ENCODE measurements at places on chromosomes 7 and 10.

DNA sequence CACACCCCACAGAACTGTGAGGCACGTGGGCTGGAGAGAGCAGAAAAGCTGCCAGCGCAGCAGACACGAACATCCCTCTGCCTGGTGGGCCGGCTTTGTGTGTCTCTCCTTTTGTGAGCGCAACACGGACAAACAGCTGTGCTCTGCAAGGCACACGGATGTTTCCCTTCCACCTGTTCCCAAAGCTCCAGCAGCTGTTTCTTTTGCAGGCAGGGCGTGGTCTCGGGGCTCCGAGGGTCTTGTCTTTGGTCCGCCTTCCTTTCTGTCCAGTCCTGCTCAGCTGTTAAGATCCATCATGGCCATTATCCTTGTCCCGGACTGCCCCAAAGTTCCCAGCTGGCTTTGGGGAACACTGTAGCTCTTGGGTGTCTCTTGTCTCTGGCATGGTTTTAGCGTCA, 32.7 kb upstream of the SH2B2 start:
- no peak for DNase-seq

DNA sequence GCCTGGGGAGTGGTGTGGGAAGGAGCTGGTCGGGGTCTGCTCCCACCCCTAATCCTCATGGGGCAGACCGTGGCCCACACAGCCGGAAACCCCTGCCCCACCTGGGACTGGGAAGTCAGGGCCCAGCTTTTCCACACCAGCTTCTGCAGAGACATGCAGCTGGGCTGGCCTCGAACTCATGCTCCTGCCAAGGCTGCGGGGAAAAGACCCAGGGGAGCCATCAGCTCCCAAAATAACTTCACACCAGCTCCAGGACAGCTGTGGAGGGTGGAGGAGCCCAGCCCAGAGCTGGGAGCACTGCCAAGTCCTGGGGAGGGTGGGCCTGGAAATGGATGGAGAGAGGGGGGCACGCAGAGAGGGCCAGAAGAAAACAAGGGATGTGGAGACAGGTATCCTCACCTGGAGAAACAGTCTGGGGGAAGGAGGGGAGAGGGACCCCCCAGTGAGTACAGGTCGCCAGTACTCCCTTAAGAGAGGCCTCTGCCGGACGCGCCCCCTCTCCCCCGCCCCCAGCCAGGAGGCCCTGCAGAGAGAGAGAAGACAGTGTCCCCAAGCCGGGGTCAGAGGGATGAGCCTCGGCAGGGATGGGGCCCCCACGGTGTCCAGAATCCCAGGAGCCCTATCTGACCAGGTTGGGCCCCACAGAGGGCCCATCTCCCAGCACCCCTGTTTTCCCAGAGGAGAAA, 11.5 kb upstream of the GRIFIN start:
- no peak for DNase-seq

GRCh38 chr7:158407581-158408317, 179.9 kb downstream of the PTPRN2 start:
- DNase-seq, result no peak

- no peak for DNase-seq
These were observed 42.5 kb downstream of the C7orf25 start for GRCh38 chr7:42869131-42870020.

GRCh38 chr10:129210876-129211275, 256.2 kb upstream of the MGMT start:
- no peak for DNase-seq

- no peak for DNase-seq
These were observed 192.5 kb upstream of the PPP2R2D start for GRCh38 chr10:131708225-131708880.
